ENCODE measurements at places on chromosomes 2 and 18. TPM values are rescaled to one million over a fixed set of nuclear protein-coding genes. Genes with fewer than 3 reads are reported as not detected.

GRCh38 chr2:134869946-134870736 is 31.7 kb downstream of the ACMSD start:
- no peak overlapping the region for H3K27ac ChIP-seq
- no peak overlapping the region for H3K4me3 ChIP-seq
- no peak for DNase-seq
- H3K36me3 ChIP-seq, result no peaks in the 10 kb centered on the region
- no peaks in the 10 kb centered on the region for H3K27me3 ChIP-seq

Gene EVA1A
- 11.5 TPM for total RNA-seq

Gene KCNF1
- 0.71 TPM for total RNA-seq

DNA sequence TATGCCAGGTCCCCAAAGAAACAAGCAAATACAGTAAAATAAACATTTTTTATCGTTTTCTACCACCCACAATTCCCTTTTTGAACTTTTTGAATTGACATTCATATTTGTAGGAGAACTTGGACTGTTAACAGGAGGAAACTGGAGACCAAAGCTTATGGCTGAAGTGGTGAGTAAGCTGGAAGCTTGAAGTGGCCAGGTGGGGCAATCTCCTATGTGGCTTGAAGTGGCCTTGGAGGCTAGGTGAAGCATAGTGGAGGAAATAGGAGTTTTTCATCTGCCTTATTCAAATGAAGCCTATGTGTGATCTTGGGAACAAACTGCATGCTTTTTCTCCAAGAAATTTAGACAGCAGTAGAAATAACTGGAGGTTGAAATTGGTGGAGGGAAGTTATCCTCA is 962.9 kb upstream of the FANCL start:
- no peak overlapping the region for H3K4me3 ChIP-seq
- no peak overlapping the region for H3K27ac ChIP-seq
- DNase-seq, result no peak
- H3K4me1 ChIP-seq, result peaks cover 8% of the 10 kb centered on the region
- H3K36me3 ChIP-seq, result no peaks in the 10 kb centered on the region

- no peak for DNase-seq
- H3K4me1 ChIP-seq, result no peaks in the 10 kb centered on the region
- no peaks in the 10 kb centered on the region for H3K27me3 ChIP-seq
- H3K27ac ChIP-seq, result no peak overlapping the region
- H3K36me3 ChIP-seq, result peaks cover 30% of the 10 kb centered on the region
Observed at GRCh38 chr18:35641467-35641866, 59.9 kb downstream of the GALNT1 start.

DNA sequence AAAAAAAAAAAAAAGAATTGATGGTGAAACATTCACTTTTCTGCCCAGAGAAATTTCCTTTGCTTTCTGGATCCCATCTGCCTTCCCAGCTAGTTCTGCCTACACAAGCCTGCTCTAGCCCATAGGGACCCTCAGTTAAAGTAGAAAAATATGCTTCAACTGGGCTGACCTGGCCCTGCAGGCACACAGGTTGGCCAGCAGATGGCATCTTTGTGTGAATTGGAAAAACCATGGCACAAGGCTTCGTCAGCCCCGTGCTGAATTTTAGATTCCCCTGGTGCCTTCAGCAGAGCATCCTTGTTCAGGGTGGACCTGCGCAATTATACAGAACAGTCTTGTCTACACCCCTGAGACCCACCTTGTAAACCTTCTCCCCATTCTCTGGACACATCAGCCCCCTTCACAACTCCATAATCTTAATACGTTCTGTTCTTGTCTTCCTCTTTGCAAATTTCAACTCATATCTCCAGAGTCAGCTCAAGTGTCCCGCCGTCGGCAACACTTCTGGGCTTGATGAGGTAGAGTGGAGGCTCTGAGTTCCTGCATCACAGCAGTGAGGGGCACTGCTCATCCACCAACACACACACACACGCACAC is 114.5 kb downstream of the INSIG2 start:
- H3K36me3 ChIP-seq, result no peaks in the 10 kb centered on the region
- H3K27ac ChIP-seq, result no peak overlapping the region
- H3K4me1 ChIP-seq, result peaks cover 2% of the 10 kb centered on the region

Gene SPP2
- not detected for total RNA-seq

GRCh38 chr2:222609381-222609780 is 46.5 kb downstream of the FARSB start:
- H3K27me3 ChIP-seq, result no peaks in the 10 kb centered on the region
- no peak for DNase-seq
- no peak overlapping the region for H3K27ac ChIP-seq
- H3K4me1 ChIP-seq, result no peaks in the 10 kb centered on the region
- H3K4me3 ChIP-seq, result no peak overlapping the region

GRCh38 chr2:96687266-96687665 is 44.7 kb downstream of the FER1L5 start:
- H3K4me1 ChIP-seq, result peaks cover 5% of the 10 kb centered on the region
- H3K27me3 ChIP-seq, result peaks cover 8% of the 10 kb centered on the region
- H3K36me3 ChIP-seq, result no peaks in the 10 kb centered on the region
- H3K4me3 ChIP-seq, result no peak overlapping the region
- no peak for DNase-seq

- no peak overlapping the region for H3K27ac ChIP-seq
- H3K27me3 ChIP-seq, result no peaks in the 10 kb centered on the region
- no peak overlapping the region for H3K4me3 ChIP-seq
- DNase-seq, result no peak
Observed at GRCh38 chr2:165214093-165214492, 10.2 kb upstream of the SCN3A start.

- no peak overlapping the region for H3K4me3 ChIP-seq
- no peak overlapping the region for H3K27ac ChIP-seq
- no peaks in the 10 kb centered on the region for H3K4me1 ChIP-seq
- H3K27me3 ChIP-seq, result peaks cover 2% of the 10 kb centered on the region
Observed at GRCh38 chr2:133344849-133345248, 223.4 kb downstream of the NCKAP5 start.

Gene TIGD1
- 11.9 TPM for total RNA-seq

DNA sequence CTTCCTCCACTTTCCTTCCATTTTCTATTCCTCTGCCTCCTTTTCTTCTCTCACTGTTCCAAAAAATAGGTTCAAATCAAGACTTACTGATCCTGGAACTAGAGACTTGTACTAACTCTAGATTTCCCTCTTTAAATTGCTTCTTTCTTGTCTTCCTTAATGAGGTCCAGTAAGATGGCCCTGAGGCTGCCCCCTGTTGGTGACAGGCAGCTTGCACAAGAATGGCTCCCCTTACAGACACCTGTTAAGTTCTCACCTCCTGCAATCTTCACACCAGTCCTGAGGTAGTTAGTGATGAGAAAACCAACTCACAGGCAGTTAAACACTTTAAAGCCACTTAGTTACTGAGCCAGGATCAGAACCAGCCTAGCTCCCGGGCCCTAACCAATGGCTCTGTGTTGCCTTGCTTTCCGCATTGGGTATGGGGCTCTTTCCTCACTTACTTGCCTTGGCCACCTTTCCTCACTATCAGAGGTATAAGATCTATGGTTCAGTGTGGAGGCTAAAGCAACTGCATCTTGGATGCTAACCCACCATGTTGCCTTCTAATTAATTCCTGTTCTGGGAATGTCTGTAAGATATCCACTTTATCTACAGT is 130.6 kb downstream of the AKAIN1 start:
- no peak for DNase-seq
- no peaks in the 10 kb centered on the region for H3K36me3 ChIP-seq
- H3K4me1 ChIP-seq, result no peaks in the 10 kb centered on the region
- H3K4me3 ChIP-seq, result no peak overlapping the region
- H3K27ac ChIP-seq, result no peak overlapping the region
- H3K27me3 ChIP-seq, result peaks cover 15% of the 10 kb centered on the region

DNA sequence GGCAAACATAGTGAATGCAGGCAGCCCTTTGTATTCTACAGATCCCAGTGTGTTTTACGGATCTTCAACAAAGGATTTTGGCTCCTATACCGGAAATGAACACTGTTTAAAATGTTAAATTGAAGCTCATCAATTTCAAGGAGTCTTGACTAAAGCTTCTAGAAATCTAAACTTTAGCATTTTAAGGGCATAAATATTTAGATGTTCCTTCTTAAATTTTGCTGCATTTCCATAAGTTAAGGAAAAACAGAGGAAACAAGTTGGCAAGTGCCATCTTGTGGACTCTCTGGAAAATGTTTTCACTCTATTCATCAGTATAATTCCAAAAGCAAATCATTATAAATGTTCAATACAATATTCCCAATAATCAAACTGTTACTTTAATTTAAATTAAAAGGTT is 19.6 kb downstream of the CHN1 start:
- peaks cover 6% of the 10 kb centered on the region for H3K4me1 ChIP-seq
- no peaks in the 10 kb centered on the region for H3K27me3 ChIP-seq
- no peaks in the 10 kb centered on the region for H3K36me3 ChIP-seq
- H3K27ac ChIP-seq, result no peak overlapping the region
- no peak for DNase-seq

DNA sequence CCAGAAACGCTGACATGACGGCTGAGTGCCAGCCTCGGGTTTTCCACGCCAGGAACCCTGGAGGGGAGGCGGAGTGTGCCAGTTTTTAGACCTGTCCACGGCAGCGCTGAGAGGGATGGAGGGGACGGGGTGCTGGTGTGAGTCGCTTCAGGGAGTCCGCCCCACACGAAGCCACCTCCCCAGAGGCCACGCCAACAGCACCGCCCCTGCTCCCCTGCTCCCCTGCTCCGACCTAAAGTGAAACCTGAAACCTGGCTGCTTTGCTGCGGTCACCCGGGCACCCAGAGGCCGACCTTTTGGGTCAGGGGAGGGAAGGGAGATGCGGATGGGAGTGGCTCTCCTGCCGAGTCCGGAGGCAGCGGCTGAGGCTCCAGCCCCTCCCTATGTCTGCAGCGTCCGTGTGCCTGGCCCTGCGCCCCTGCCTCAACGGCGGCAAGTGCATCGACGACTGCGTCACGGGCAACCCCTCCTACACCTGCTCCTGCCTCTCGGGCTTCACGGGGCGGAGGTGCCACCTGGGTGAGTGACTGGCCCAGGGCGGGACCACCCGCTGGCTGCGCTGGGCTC is 38.1 kb downstream of the SNED1 start:
- H3K27ac ChIP-seq, result no peak overlapping the region
- DNase-seq, result no peak
- H3K36me3 ChIP-seq, result no peaks in the 10 kb centered on the region
- peaks cover 44% of the 10 kb centered on the region for H3K27me3 ChIP-seq

DNA sequence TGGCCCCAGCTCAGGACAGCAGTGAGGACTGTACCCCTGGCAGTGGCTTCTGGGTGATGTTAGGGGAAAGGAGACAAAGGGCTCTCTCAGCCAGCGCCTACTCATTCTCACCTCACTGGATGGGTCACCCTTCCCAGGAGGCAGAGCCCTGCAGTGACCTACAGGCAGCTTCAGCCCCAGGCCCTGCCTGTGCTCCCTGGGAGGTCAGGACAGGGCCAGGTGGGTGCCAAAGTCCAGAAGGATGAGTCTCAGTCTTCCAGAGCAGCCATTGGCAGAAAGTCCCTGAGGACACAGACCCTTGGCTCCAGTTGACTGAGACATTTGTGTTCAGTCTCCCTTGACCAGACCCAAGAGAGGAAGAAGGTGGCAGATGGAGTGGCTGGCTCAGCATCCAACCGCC is 75.1 kb downstream of the TEX51 start:
- no peak overlapping the region for H3K4me3 ChIP-seq
- H3K4me1 ChIP-seq, result peaks cover 1% of the 10 kb centered on the region
- H3K27ac ChIP-seq, result no peak overlapping the region
- no peak for DNase-seq
- no peaks in the 10 kb centered on the region for H3K36me3 ChIP-seq

DNA sequence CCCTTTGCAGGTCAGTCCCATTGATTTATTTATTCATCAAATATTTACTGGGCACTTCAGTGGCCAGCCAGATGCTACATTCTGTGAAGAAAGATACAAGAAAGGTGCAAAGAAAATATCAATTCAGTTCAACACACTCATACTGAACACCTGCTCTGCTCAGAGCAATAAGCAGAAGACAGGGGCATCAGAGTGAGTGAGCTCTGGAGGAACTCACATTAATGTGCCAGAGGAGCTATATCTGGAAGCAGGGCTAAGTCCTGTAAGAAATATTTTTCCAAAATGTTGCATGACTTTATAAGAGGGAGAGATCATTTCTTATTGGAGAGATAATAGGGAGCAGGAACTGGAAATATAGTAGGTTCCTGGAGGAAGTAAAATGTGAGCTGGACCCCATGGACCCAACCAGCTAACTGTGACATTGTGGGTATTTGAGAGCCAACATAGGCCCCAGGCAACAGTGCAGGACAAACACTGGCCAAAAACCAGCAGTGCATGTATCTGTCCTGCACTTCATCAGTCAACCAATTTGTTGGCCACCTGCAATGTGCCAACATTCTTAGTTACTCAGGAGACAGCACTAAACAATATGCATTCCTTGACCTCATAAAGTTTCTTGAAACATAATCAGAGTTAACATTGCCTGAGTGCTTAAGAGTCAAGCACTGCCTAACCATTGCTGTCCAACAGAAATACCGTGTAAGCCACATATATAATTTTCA is 102.7 kb upstream of the PTPRM start:
- peaks cover 15% of the 10 kb centered on the region for H3K27me3 ChIP-seq
- H3K4me3 ChIP-seq, result no peak overlapping the region
- H3K4me1 ChIP-seq, result peaks cover 37% of the 10 kb centered on the region

Gene RMND5A
- total RNA-seq, result 49.6 TPM

DNA sequence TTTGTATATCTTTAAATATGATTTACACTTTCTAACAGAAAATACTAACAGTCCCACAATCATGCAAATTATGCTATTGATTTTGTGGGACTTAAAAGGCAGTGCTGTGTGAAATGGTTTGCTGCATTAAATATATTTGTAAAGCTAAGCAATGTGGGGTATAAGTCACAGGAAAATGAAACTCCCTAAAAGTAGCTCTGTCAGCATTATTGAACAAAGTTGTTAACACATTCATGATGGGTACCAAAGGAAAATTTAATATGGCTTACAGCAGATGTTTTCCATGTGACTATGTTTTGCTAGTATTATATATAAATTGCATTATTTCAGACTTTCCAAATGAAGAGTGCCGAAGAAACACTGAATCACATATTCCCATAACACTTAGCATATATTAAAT is 1450.0 kb downstream of the LRP1B start:
- no peak for DNase-seq
- H3K4me3 ChIP-seq, result no peak overlapping the region
- H3K27me3 ChIP-seq, result no peaks in the 10 kb centered on the region
- H3K36me3 ChIP-seq, result no peaks in the 10 kb centered on the region
- no peaks in the 10 kb centered on the region for H3K4me1 ChIP-seq

DNA sequence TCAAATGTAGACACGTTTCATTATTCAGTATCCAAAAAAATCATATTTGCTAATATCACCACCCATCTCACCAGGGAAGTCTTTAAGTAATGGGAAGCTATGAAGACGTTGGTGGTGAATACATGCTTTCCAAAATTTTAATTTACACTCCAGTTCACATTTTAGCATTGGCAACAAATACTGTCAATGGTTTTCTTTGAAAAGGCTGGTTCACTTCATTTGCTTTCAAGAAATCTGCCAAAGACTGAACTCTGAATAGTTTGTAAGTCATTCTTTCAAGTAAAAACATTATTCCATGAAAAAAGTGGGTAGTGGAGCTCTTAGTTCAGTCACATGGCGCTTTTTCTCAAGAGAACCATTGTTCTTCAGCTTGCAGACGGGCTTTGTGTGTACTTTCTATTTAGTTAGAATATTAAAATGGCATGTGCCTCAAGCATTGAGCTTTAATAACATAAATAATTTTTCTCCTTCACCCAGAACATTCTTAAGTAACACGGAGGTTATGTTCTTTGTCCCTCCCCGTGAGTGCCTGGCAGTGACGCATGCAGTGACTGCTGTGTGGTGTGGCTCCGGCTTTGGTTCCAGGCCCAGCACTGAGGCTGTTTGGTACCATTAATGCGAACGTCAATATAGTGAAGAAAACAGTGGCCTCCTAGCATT is 300.0 kb upstream of the HDAC4 start:
- no peaks in the 10 kb centered on the region for H3K4me1 ChIP-seq
- no peaks in the 10 kb centered on the region for H3K36me3 ChIP-seq
- peaks cover 10% of the 10 kb centered on the region for H3K27me3 ChIP-seq
- no peak for DNase-seq
